ENCODE measurements at places on chromosomes 16 and 17. TPM values are rescaled to one million over a fixed set of nuclear protein-coding genes. Genes with fewer than 3 reads are reported as not detected.

Gene KRT40
- total RNA-seq: not detected

Gene SPNS2
- total RNA-seq: 0.39 TPM

Gene EPOP
- 2.6 TPM for total RNA-seq

Gene CDRT15
- not detected for total RNA-seq

Gene IL34
- 0.59 TPM for total RNA-seq

Gene SPATA33
- 2.9 TPM for total RNA-seq

Gene WBP2
- total RNA-seq: 19.5 TPM

Gene ALOX12
- not detected for total RNA-seq

Gene DNAI2
- total RNA-seq: not detected

Gene CD79B
- total RNA-seq: not detected

Gene ABCC11
- under 0.01 TPM for total RNA-seq

Gene TBX4
- total RNA-seq: under 0.01 TPM

Gene RHBDL1
- total RNA-seq: 1.8 TPM

Gene SNX20
- total RNA-seq: not detected

Gene TMC6
- 2.7 TPM for total RNA-seq

Gene FOXK2
- total RNA-seq: 43.0 TPM

Gene CTDNEP1
- total RNA-seq: 40.1 TPM

Gene NAGS
- 41.4 TPM for total RNA-seq

Gene SEPTIN1
- total RNA-seq: 0.20 TPM

Gene ACSM2A
- not detected for total RNA-seq

Data from subcutaneous preadipocyte (primary cell).